ENCODE measurements at places on chromosomes 6 and 20. TPM values are rescaled to one million over a fixed set of nuclear protein-coding genes. Genes with fewer than 3 reads are reported as not detected.

Gene ZC3H12D
- 0.03 TPM for total RNA-seq

Gene CAGE1
- total RNA-seq = 0.49 TPM

Gene GSTA1
- total RNA-seq = 2.2 TPM

Gene HLA-G
- not detected for total RNA-seq

Gene TCF21
- 20.4 TPM for total RNA-seq

Gene UNC5CL
- total RNA-seq = not detected

Gene TTLL9
- not detected for total RNA-seq

Gene BTBD3
- 26.8 TPM for total RNA-seq

Gene WFDC5
- total RNA-seq = not detected

Gene ZNF337
- total RNA-seq = 7.8 TPM

Gene DEFB132
- not detected for total RNA-seq

Gene RPP21
- 52.0 TPM for total RNA-seq

Gene SPAG4
- total RNA-seq = 0.47 TPM

Gene GNAS-AS1
- total RNA-seq = 1.7 TPM

Gene MUCL3
- total RNA-seq = not detected

Gene PROKR2
- not detected for total RNA-seq

Gene GRIK2
- total RNA-seq = not detected

Gene HEY2
- not detected for total RNA-seq

Gene ADAM33
- total RNA-seq = 7.3 TPM

Gene NNAT
- total RNA-seq = not detected

Gene POPDC3
- total RNA-seq = 1.8 TPM

Gene SYCP2
- 0.16 TPM for total RNA-seq

Gene ANKRD66
- total RNA-seq = not detected

Gene FAM83B
- total RNA-seq = not detected

Gene RUNX2
- total RNA-seq = 0.39 TPM

Gene WFDC12
- not detected for total RNA-seq

Gene NPEPL1
- 44.7 TPM for total RNA-seq

Gene LY6G6F
- not detected for total RNA-seq

Gene TREM1
- not detected for total RNA-seq

Gene RAET1L
- 1.4 TPM for total RNA-seq

Gene PRR18
- 1.3 TPM for total RNA-seq

Gene CTCFL
- total RNA-seq = not detected

Gene TRIM38
- total RNA-seq = 1.8 TPM

Gene SMOC2
- total RNA-seq = 1.7 TPM

Gene EDN3
- not detected for total RNA-seq

Gene ERVFRD-1
- not detected for total RNA-seq

Gene PPP1R14C
- 3.3 TPM for total RNA-seq

Gene ARMC2
- total RNA-seq = 0.96 TPM

Gene RGS17
- 0.20 TPM for total RNA-seq

Gene PI16
- not detected for total RNA-seq

Gene DNAH8
- total RNA-seq = not detected

Gene RING1
- 77.7 TPM for total RNA-seq
